ENCODE measurements at places on chromosomes 1 and 21.

GRCh38 chr1:92859400-92860039, 27.7 kb downstream of the RPL5 start:
- no peak for DNase-seq

GRCh38 chr1:156393095-156393494, 24.1 kb downstream of the RHBG start:
- no peak for DNase-seq

GRCh38 chr1:17187051-17187450, 17.9 kb upstream of the PADI1 start:
- peak; percentile 63 for DNase-seq

GRCh38 chr1:98028800-98029199, 108.0 kb upstream of the DPYD start:
- no peak for DNase-seq

- DNase-seq: no peak
These were observed 16.1 kb downstream of the TNFRSF8 start for GRCh38 chr1:12078938-12079861.

GRCh38 chr1:221865808-221866207, 123.9 kb upstream of the DUSP10 start:
- DNase-seq: no peak

GRCh38 chr21:43312011-43312410, 114.9 kb downstream of the SIK1 start:
- DNase-seq: no peak

DNA sequence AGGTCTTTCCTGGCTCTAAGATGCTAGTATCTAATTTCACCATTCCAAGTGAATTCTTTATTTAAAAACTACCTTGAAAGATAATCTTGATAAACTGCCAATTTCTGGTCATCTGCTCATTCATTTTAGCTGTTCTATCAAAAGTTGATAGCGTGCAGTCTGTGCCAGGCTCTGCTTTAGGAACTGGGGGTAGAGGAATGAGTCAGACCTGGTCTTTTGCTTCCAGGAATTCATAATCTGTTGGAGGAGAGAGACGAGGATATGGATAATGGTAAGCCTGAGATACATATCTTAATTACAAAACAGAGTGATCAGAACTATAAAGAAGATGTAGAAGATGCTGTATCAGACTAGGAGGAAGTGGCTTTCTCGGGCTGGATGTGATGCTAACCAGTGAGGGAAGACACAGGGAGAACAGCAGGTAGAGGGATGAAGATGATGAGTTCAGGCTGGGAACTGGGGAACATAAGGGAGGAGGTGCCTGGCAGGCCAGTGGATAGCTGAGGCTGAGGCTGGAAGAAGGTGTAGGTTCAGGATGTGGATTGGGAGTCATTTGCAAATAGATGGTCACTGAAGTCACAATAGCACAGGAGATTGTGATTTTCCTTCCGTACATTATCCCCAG, 12.3 kb upstream of the PHC2 start:
- DNase-seq: no peak

- DNase-seq: no peak
These were observed 26.1 kb downstream of the ACOT7 start for GRCh38 chr1:6367381-6368012.

DNA sequence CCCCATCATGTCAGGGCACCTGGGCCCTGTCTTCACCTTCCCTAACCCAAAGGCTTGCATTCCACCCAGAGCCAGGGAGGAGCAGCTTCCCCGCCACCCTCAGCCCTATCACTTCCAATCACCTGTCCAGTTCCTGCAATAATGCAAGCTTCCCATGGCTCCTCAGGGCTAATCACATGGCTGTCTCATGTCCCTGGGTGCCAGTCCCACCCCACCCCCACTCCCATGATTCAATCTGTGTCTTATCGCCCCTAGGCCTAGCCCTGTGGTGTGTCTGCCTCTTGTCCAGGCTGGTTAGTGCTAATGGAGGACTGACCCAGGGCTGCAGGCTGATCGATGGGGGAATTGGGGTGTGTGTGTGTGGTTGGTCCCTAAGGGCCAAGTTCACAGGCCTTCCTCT, 11.0 kb upstream of the PEAR1 start:
- DNase-seq: no peak

GRCh38 chr1:57850176-57850940, 426.5 kb upstream of the DAB1 start:
- no peak for DNase-seq

GRCh38 chr1:41513383-41513735, 28.9 kb upstream of the EDN2 start:
- no peak for DNase-seq

DNA sequence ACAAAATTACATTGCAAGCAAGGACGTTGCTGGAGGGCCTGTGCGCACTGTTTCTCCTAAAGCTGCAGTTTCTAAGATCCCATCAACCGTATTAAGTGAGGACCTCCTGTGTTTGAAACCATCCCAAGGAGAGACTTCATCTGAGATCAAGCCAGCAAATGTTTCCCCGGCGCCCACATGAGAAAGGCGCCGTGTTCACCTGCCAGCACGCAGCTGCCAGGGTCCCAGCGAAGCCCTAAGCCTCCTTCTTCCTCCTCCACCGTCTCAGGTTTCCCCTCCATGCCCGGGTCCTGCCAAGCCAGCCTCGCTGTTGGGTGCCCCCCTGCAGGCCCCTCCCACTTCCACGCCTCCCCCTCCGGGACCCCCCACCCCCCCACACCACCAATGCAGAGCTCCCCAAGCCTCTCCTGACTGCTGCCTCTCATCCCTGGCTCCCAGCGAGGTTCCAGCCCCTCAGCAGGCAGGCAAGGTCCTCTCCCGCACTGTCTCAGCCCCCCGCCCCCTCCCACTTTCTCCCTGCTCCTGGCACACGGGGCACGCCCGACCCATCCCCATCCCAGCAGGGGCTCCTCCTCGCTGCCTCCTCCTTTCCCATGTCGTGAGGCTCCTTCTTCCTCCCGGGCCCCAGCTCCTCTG, 8.6 kb upstream of the TFF1 start:
- no peak for DNase-seq

DNA sequence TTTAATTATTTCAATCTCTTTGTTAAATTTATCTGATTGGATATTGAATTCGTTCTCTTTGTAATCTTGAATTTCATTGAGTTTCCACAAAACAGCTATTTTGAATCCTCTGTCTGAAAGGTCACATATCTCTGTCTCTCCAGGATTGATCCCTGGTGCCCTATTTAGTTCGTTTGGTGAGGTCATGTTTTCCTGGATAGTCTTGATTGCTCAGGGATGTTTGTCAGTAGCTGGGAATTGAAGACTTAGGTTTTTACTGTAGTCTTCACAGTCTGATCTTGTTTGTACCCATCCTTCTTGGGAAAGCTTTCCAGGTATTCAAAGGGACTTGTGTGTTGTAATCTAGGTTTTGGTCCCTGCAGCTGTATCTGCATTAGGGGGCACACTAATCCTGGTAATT, 6.8 kb upstream of the MTARC2 start:
- DNase-seq: no peak

All from type B pancreatic cell (in vitro differentiated cells).